ENCODE measurements at places on chromosomes 5 and 9. TPM values are rescaled to one million over a fixed set of nuclear protein-coding genes. Genes with fewer than 3 reads are reported as not detected.

OR1L4 gene
- total RNA-seq, result not detected

BTNL9 gene
- 1.6 TPM for total RNA-seq

RAI14 gene
- 60.0 TPM for total RNA-seq

GDNF gene
- total RNA-seq, result 1.8 TPM

DNA sequence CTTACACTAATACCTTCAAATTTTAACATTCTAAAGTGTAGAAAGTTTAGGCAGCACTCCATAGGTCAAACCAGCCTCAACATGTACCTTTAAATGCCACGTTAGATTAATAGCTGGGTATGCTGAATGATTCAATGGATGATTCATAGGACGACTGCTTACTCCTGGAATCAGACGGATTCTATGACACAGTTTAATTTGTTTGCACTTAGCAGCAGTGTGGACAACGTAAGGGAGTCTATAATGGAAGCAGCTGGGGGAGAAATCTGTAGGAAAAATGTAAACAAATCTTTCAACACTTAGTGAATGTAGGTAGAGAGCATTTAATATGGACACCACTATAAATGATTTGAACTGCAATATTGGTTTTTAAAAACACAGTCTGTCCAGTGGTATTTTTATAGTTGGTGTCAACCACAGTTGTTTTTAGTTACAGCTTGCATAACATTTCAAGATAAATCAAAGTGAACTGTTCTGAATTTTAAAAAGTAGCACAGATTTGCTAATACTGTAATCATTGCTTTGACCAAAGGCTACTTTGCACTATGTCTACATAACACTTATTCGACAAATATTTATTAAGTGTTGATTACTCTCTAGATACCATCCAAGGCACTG, 701.5 kb upstream of the MEF2C start:
- peak; percentile 58 for DNase-seq

DNA sequence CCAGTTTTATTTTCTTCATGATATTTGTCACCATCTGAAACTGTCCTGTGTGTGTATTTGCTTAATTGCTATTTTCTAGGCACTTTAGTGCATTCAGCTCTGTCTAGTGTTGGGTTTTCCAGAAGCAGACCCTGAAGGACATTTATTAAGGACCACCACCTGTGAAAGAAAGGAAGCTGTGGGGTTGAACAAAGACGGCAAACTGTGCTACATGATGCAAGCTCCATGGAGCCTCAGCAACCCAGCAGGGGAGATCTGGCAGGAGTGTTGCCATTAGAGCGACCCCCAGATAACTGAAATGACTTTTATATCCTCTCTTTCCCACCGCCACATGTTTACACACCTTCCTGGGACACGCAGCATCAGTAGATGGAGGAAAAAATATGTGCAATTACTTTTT, 125.5 kb downstream of the GABRB2 start:
- no peak for DNase-seq

- DNase-seq, result peak; percentile 57
Measured at GRCh38 chr9:72271613-72272478, 93.2 kb downstream of the ZFAND5 start.

- DNase-seq, result no peak
Measured at GRCh38 chr9:136514022-136514714, 31.3 kb upstream of the SEC16A start.

DNA sequence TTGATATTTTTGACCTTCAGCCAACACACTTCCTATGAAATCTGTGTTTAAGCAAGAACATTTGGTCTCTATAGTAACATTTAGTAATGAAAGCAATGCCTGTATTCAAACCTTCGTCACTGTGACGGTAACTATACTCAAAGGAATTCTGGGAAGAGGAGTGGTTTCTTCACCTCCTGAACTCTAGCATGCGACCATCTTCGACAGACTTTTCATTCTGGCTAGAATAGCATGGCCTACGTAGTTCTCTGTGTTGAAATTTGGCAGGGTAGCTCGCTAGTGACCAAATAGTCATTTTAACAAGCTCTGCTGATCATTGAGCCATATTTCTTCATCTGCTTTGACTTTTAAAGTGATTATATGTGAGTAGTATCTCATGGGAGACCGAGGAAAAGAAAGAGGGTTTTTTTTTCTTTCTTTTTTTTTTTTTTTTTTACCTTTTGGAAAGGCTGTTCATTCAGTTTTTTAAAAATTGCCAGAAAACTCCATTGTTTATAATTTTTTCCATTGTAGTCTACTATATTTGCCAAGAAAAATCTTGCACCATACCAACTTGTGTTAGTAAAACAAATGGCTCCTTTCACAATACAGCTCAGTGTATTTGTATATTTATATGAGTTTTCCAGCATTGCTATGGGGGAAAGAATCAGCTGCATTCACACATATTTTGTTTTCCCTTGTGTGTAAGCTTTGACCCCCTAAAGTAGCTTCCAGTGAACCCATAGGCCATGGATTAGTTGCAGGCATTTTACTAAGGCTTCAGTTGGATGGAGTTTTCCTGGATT, 166.8 kb downstream of the NNT start:
- DNase-seq, result no peak

- DNase-seq, result no peak
Measured at GRCh38 chr5:170821257-170821800, 37.8 kb downstream of the GABRP start.

GRCh38 chr5:107500347-107500746, 170.4 kb downstream of the EFNA5 start:
- DNase-seq, result no peak

DNA sequence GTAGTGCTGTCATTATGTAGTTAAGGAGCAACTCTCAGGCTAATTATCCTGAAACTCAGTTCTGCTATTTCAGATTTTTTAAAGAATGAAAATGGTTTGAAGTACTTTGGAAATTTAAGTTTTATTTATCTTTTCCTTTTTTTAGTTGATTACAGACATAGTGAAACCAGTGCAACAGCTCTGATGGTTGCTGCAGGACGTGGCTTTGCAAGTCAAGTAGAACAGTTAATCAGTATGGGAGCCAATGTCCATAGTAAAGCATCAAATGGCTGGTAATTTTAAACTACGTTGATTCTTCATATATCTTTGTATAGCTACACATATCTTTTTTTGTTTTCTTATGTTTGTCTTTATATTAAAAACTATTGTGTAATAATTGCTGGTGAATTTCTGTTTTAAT, 34.9 kb downstream of the YTHDC2 start:
- DNase-seq, result no peak

DNA sequence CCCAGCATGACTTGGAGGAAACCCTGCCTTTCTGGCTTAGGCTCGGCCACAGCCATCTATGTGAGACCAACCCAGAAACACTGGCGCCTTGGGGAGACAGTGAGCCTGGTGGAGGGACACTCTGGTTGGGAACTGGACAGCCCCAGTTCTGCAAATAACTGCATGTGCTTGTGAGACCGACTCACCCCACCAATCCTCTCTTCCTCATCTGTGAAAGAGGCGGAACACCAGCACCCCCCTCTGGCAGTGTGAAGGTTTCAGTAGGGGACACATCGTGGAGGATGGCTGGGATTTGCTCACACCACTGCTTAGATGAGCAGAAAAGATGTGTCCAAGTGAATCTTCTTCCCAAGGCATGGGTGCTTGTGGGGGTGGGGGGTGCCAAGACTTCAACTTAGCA, 43.4 kb upstream of the N4BP3 start:
- peak; percentile 73 for DNase-seq

DNA sequence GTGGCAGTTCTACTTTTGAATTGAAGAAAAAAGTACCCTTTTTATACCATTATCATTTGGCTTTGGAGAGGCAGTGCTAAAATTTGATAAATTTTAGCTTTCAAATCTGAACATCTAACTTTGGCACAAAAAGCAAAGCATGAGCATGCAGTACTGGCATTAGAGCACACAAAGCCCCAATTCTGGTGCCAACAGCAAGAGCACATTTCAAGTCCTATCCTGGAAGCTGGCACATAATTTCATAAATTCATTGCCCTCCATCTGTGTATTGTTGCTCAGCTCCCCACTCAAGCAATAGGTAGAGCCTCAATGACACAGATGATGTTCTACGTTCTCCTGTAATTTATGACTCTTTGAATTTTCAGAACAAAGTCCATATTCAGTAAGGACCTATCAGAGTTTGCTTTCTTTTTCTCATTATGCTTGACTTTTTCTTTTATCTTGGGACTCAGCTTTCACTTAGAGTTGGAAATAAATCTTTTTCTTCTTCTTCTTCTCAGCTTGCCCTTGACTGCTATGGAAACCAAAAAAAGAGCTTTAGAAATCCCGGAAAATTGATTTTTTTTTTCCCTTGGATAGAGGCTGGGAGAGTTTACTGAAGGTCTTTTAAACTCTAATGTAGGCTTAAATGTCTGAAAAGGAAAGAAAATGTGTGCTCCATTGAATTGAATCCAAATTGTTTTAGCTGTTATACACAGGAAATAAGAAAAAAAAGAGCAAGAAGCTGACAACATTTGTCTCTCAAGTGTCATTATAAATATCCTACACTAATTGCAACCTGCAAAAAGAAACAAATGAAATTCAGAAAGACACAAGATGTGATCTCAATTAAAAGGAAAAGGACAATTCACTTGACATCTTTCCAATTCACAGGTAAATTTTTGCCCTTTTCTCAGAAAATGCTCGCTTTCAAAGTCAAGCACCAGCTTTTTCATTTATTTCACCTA, 380.8 kb upstream of the CDH18 start:
- no peak for DNase-seq

GRCh38 chr5:161720460-161720859, 34.9 kb downstream of the GABRA6 start:
- DNase-seq, result no peak

DNA sequence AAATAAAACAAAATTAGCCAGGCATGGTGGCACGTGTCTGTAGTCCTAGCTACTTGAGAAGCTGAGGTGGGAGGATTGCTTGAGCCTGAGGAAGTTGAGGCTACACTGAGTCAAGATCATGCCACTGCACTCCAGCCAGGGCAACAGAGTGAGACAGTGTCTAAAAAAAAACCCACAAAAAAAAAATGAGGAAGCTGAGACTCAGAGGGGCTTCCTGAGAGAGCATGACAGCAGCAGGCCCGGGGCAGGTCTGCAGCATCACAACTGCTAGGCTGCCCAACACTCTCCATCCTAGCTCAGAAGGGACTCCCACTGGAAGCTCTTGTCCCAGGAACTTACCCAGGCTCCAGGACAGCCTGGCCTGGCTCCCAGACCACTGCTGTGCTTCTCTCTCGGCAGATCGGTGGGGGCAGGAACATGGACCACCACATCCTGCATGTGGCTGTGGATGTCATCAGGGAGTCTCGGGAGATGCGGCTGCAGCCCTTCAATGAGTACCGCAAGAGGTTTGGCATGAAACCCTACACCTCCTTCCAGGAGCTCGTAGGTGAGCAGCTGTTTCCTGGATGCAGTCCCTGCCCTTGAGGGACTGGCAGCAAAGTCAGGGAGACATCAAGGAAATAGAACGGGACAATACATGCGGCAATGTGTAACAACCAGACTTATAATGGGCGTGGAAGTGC, 19.1 kb downstream of the PTGS1 start:
- peak; percentile 46 for DNase-seq

DNA sequence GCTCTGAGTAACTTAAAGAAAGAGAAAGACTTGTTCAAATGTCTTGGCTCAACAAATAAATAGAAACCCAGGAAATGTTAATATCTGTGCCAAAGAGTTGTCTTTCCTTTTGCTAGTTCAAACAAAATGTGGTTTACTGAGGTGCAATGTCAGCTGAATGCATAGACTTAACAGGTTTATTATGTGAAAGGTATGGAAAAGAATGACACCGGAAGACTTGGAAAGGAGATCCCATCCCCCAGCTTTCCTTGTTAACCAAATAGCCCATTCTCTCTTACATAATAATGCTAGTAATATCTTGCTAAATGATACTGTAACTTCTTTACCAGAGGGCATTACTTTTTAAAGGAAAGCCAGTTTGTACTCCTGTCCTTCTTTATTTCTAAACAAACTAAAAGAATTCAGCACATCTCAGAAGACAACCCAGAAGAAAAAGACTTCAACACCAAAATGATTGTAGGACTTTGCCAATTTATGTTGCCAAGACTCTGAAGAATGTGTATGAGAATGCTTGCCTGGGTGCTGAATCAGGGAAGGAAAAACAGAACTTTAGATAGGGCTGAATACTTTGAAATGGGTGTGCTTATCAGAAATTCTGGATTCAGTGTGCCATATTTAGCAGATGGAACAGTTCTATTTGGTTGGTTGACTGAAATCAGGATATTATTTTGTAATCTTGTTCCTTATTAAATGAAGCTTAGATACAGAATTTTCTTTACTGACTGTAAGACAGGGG, 344.1 kb downstream of the TMEM38B start:
- no peak for DNase-seq

GRCh38 chr5:90968319-90968718, 409.7 kb downstream of the ADGRV1 start:
- peak; percentile 48 for DNase-seq

GRCh38 chr5:157574456-157575380, 857 bp downstream of the ADAM19 start:
- DNase-seq, result peak; percentile 65

DNA sequence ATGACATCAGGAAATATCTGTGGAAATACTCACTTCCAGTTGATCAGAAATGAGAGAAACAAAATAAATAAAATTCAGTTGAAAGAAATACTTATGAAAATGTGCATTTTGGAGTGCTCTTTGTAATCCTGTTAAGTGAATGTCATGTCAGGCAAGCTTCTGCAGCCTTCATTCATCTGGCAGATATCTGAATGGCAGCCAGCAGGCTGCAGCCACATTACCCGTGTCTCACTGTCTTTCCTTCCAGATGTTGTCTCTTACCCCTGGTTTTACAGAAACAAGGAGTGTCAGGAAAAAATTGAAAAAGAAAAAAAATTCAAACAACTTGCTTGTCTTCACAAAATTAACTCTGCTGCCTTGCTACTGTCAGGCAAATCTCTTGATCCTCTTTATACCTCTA, 445.0 kb upstream of the RIOK2 start:
- DNase-seq, result no peak

- no peak for DNase-seq
Measured at GRCh38 chr5:111628901-111629300, 116.6 kb upstream of the STARD4 start.

DNA sequence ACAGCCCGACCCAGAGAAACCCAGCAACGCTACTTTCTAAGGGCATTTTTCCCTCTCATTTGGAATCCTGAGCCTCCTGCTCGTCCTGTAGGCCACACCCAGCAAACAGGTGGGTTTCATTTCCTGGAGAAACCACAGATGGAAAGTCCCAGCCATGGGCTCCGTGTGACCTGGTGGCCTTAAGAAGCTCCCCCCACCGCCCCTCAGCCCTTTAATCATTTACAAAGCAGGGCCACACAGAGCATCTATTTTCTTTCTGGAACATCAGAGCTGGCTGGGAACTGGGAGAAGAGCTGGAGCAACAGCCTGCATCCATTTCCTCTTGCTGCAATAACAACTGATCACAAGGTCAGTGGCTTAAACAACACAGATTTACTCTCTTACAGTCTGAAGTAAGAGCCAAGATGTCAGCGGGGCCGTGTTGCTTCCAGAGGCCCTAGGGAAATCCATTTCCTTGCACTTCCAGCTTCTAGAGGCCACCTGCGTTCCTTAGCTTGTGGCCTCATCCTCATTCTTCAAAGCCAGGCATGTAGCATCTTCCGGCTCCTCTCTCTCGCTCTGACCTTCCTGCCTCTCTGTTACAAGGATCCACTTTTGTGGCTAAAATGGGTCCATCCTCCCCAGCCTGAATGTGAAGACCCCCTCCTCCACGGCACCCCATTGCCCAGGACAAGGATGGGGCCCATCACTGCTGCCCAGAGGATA, 40.5 kb downstream of the C9orf50 start:
- no peak for DNase-seq

All from Daoy (cell line).